ENCODE measurements at places on chromosomes 2 and 18. TPM values are rescaled to one million over a fixed set of nuclear protein-coding genes. Genes with fewer than 3 reads are reported as not detected.

The DNER gene
- 79.9 TPM for total RNA-seq

The CBLN2 gene
- total RNA-seq = 280 TPM

The CYS1 gene
- 0.82 TPM for total RNA-seq

The C18orf32 gene
- 65.2 TPM for total RNA-seq

All from frontal cortex (tissue), 4 donors.